ENCODE measurements at places on chromosomes 11 and 22.
A peak's percentile ranks its signal among the peaks of the same experiment; 100 is the strongest.

- peak; percentile 6 for DNase-seq
These were observed 41.4 kb downstream of the TTC17 start for GRCh38 chr11:43399983-43400630.

DNA sequence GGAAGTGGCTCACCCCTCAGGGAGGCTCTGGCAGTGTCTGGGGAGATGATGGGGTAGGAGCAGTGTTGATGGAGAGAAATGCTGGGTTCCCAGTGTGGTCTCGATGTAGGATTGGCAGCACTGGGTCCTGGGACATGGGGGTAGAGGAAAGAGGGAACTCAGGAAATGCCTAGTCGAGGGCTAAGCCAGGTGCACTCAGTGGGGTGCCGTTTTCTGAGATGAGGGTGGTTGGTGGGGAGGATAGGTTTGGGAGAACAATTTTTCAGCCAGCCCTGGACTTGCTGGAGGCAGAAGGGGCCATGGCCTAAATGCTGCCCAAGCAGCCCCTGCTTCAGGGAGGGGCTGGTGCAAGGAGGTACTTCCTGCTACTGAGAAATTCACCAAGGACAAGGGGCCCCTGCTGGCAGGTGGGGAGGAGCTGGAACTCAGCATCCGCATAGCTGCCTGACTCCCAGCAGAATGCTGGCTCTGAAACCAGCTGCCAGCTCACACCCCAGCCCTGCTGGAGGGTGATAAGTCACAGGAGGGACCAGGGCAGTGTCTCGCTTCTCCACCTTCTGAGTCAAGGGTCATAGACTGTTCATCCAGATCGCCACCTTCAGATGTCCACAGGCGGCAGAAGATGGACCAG, 6.0 kb downstream of the CCDC157 start:
- DNase-seq = no peak

DNA sequence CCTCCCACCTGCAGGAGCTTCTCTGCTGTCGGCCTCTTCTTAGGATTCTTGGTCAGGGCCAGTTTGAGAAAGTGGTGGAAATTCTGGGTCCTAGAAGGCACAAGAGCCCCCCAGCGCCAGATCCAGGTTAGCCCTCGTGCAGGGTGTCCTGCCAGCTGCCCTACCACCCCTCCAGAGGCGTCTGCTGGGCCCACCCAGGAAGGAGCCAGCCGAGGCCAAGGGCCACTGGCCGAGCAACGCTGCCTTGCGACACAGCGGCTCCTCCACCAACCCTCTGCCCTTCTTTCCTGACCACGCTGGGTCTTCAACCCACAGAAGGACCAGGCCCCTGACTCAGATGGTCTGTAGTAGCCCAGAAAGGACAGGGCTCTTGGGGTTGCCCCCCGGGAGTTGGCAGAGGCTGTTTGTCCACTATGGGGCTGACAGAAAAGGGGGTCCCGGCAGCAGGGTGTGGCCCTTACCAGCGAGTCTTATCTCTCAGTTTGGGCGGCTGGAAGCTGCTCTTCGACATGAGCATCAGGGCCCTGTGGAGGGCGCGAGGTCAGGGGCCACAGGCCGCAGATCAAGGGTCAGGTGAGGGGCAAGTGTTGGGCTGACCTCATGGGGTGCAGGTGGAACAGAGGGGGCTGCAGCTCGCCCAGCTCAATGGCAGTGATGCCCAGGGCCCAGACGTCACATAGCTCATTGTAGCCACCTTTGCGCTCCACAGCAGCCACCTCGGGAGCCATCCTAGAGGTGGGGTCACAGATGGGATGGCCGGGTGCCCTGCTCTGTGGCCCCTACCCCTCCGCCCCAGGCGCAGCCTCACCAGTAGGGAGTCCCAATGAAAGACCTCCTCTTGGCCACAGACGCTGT, 2.5 kb downstream of the MAP4K2 start:
- DNase-seq = no peak

DNA sequence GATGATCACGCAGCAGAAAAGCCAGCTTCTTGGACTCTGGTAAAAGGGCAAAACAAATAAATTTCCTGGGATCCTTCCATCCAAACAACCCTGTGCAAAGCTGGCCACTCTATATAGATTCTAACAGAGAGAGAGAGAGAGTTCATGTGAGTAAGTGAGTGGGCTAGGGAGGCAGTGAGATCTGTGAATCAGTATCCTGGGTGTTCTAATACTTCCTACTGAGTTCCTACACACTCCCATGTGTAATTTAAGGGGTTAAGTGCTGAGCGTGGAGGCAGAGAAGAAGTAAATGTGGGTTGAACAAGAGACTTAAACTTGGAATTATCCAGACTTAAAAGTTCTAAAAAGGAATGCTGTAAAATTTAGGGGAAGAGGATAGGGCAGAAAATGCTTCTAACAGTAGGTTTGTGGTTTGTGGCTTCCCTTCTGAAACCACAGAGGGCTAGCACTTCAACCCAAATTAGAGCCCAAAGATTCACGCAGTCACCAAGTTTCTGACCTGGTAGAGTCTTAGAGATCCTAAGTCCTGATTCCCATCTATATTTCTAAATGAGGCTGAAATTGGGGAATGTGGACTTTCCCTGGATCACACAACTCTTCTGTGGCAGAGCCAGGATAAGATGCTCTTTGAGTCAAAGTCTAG, 413.9 kb downstream of the TENM4 start:
- DNase-seq = no peak

DNA sequence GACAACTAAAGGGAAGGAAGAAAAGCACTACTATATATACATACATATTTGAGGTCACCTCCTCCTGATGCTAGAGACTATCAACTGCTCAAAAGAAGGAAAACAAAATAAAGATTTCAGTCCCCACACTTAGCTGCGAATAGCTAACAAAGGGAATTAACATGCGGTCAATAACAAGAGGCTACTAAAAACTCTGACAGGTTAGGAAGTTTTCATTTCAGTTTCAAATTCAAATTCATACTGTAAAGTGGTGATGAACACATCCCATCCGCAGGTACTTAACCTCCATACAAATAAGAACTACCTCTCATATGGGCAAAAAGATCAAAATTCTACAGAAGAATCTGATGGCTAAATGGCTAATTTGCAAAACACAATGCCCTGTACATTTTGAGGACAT, 2.6 kb downstream of the NAP1L4 start:
- no peak for DNase-seq

- no peak for DNase-seq
These were observed 11.0 kb downstream of the TANGO2 start for GRCh38 chr22:20031732-20032406.

DNA sequence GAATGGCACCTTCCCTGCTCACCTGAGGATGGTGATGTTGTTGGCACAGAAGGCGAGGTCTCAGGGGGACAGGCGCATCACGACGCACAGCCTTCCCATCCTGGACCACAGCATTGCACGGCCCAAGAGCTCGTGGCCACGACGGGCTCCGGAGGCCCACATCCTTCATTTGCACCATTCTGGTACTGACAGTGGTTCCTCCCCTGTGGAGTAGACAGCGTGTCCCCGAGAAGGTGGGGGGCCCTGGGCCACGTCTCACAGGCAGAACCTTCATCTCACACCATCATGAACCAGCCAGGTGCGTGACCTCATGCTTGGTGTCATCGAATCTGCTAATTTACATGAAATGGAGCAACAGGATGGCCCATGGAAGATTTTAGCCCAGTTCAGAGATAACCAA, 180.0 kb downstream of the CTTN start:
- no peak for DNase-seq

- no peak for DNase-seq
These were observed 179.6 kb downstream of the BLID start for GRCh38 chr11:121936370-121936769.

GRCh38 chr11:94544646-94545263, 1.0 kb downstream of the FUT4 start:
- peak; percentile 8 for DNase-seq

DNA sequence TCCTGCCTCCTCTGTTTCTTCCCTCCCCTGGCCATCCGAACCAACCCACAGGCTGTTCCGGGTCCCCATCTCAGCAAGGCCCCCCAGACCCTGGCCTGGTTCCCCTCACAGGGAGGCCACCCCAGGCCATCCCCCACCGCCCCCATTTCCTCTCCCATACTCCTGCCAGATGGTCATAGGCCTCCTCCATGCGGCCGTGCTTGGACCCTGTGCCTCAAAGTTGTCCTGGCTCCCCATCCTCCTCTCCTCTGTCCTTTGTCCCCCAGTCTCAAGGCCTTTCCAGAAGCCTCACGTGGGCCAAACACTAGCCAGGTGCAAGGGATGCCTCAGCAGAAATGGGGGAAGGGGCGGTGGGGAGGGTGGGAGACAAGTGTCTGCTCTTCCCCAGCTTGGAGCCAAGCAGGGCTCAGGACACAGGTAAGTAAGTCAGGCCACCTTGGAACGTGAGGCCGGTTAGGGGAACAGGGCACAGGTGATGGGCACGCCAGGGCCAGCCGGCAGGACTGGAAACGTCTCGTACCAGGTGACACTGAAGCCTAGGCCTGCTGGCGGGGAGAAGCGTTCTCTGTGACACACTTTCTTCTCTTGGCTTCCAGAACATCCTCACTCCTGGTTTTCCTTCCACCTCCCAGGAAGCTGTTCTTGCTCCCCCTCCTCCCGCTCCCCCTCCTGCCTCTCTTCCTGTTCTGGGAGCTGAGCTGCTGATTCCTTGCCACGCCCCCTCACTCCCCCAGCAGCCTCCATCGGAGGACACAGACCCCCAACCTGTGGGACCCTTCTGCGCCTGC, 31.5 kb upstream of the SLC22A12 start:
- no peak for DNase-seq
